Left lobe of liver (tissue), 2 donors: ENCODE measurements at places on chromosomes 5 and 9. TPM values are rescaled to one million over a fixed set of nuclear protein-coding genes. Genes with fewer than 3 reads are reported as not detected.

Gene FOXI1
- total RNA-seq, result not detected

Gene TMOD1
- 10.6 TPM for total RNA-seq

Gene ECM2
- total RNA-seq, result 21.0 TPM

Gene RNF183
- total RNA-seq, result 0.20 TPM

Gene WDR31
- 3.0 TPM for total RNA-seq

Gene MED27
- total RNA-seq, result 4.8 TPM

Gene SLC2A6
- 1.3 TPM for total RNA-seq

Gene RC3H2
- total RNA-seq, result 15.1 TPM

Gene FAM151B
- total RNA-seq, result 1.2 TPM

Gene PCDHGA12
- total RNA-seq, result 1.0 TPM

Gene IL9
- not detected for total RNA-seq

Gene DPH7
- total RNA-seq, result 14.4 TPM

Gene FOXD4
- not detected for total RNA-seq

Gene PPP2R2B
- total RNA-seq, result 0.03 TPM

Gene CATSPER3
- 0.86 TPM for total RNA-seq

Gene SLC23A1
- 35.5 TPM for total RNA-seq

Gene LCNL1
- total RNA-seq, result not detected

Gene ANKRD34B
- not detected for total RNA-seq

- DNase-seq, result no peak
Measured at GRCh38 chr9:132108728-132109127, 29.1 kb upstream of the MED27 start.

DNA sequence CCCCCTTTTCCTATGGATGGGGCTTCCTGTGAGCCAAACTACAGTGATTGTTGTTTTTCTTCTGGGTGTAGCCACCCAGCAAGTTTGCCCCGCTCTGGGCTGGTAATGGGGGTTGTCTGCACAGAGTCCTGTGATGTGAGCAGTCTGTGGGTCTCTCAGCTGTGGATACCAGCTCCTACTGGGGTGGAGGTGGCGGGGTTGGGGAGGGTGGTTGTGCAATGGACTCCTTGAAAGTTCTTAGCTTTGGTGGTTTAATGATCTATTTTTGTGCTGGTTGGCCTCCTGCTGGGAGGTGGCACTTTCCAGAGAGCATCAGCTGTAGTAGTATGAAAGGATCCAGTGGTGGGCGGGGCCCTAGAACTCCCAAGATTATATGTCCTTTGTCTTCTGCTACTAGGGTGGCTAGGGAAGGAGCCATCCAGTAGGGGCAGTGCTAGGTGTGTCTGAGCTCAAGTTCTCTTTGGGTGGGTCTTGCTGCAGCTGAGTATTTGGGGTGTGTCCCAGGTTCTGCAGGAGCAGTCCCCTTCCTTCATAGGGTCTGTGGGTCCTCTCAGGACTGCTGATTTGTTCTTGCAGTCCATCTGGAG lies 275.6 kb upstream of the PAPPA start:
- no peak for DNase-seq

DNA sequence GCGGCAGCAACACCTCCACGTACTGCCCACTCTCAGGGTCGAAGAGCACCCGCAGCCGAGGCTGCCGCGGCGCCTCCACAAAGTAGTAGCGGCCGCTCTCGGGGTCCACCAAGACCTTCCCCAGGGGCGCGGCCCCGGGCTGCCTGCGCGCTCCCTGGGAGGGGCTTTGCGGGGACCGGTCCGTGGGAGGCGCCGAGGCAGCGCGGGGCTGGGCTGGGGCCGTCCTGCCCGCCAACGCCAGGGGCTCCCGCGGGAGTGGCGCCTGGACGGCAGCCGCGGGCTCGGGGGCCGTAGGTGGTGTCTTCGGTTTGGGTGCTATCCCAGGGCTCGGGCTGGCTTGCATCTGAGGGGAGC lies 2.6 kb upstream of the MZB1 start:
- DNase-seq, result no peak

- DNase-seq, result no peak
Measured at GRCh38 chr9:18457510-18457909, 16.4 kb upstream of the ADAMTSL1 start.

GRCh38 chr5:135154197-135154596 lies 120.2 kb upstream of the PITX1 start:
- no peak for DNase-seq

DNA sequence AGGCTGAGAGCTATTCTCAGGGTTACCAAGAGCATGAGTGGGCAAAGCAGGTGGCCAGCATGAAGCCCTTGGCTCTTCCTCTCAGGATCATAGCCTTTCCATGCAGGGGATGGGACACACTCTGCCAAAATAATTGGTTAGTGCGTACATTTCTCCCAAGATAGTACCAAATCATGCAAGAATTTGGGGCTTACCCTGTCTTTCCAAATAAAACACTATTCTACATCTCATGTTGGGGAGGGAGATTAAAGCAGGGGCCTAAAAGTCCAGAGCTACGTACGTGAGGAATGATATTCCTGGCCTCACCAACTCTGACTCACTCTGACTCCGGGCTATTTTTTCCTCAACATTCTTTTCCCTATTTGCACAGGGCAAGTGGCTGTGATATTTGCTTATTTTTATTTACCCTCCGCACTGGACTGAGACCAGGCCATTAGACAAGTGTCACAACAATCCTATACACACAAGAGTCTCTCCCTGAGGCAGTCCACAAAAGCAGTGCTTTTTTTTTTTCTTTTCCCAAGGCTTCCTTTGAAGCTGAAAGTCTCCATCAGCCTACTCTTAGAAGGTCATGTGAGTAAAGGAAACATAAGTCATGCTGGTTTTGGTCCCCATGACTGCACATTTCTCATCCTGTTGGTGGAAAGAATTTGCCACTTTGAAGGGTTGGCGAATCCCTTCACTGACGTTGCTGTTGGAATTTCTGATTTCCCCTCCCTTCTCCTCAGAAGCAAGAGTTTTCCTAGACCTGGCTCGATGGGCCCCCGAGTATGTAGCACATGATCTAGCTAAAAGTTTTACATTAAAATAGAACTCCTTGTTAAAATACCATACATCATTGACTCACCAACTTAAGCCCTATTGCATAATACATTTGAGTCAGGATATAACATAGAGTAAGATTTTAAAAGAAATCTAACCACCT lies 40.0 kb downstream of the TMEM252 start:
- DNase-seq, result no peak

DNA sequence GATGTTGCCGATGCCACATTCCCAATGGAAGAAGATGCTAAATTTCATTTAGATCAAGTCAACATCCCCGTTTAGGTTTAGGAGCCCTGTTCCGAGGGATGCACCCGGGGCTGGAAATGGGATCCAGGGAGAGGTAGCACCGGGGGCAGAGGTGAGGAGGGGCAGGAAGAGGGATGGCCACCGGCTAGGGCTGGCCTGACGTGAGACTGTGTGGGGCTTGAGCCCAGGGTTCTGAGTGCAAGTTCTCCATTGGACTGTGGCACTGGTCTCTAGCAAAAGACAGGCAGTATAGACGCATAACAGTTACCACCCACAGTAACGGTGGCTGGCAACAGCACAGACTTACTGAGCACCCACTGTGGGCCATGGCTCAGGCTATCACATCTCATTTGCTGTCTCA lies 209.0 kb upstream of the MVB12B start:
- DNase-seq, result peak; percentile 11

DNA sequence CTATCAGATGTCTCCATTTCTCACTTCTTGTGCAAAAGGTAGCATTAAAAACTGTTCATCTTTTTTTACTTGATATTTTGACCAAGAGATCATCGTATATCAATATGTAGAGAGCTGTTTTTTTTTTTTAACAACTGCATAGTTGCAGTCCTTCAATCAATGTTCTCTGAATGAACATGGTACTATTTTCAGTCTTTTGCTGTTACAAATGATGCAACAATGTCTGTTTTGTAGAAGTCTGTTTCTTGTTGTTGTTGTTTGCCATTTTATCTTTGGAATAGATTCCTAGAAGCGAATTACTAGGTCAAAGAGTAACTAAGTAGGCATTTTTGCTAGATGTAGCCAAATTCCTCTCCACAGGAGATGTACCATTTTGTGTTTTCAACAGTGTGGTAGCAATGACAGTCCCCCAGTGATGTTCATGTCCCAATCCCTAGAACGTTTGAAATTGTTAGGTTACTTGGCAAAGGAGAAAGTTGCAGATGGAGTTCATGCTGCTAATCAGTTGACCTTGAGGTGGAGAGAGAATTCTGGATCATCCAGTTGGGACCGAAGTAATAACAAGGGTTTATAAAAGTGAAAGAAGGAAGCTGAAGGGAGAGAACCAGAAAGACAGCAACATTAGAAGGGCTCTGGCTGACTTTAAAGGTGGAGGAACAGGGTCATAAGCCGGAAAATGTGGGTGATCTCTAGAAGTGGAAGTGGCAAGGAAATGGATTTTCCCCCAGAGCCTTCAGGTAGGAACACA lies 6.3 kb downstream of the MTREX start:
- DNase-seq, result no peak

DNA sequence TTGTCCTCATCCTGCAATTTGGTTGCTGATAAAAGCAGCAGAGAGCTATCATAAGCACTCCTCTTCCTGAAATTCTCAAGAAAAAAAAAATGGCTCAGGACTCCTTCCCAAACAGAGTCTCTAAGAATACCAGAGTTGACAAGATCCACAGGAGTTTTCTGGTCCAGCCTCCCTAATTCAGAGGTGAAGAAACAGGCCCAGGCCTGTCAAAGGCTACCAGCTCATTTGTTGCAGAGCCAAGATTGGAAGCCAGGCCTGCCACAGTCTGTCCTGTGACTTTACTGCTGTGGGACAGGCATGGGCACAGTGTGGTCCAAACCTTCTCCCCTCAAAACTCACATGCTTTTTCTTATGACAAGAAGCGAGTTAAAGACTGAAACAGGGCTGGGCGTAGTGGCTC lies 41.5 kb downstream of the NIPSNAP3B start:
- no peak for DNase-seq

- DNase-seq, result no peak
Measured at GRCh38 chr9:35954942-35955546, 2.9 kb downstream of the OR2S2 start.

- no peak for DNase-seq
Measured at GRCh38 chr9:82991671-82992070, 71.3 kb downstream of the RASEF start.

DNA sequence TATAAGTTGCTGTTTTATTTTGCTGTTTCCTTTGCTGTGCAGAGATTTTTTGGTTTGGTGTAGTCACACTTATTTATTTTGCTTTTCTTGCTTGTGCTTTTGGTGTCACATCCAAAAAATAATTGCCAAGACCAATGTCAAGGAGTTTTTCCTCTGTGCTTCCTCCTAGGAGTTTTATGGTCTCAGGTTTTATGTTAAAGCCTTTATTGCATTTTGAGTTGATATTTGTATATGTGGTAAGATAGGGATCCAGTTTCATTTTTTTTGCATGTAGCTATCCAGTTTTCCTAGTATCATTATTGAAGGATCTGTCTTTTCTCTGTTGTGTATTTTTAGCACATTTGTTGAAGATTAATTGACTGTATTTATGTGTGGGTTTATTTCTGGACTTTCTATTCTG lies 210.6 kb downstream of the ARHGEF28 start:
- DNase-seq, result no peak

GRCh38 chr5:11496137-11496719 lies 408.0 kb downstream of the CTNND2 start:
- DNase-seq, result no peak

DNA sequence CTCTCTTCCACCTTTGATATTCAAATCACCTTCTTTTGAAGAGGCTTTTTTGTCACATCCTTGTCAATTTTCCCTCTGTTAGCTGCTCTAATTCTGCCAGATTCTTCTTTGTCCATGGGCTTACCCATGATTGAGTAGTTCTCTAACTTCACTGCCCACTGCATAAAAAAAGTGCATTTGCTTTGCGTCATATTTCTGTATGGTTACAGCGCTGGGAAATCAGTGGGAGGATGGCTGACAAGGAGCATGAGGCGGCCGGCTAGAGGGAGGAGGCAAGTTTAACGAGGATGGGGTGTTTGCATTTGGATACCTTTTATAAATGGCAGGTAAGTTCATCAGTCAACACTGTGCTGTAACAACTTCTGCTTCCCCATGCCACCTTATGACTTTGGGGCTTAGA lies 116.5 kb upstream of the LHFPL2 start:
- DNase-seq, result no peak

- DNase-seq, result no peak
Measured at GRCh38 chr9:136855461-136856078, 3.4 kb downstream of the MAMDC4 start.

GRCh38 chr5:156186760-156187159 lies 140.2 kb upstream of the SGCD start:
- no peak for DNase-seq

GRCh38 chr5:168600409-168600808 lies 21.2 kb upstream of the PANK3 start:
- peak; percentile 94 for DNase-seq

- no peak for DNase-seq
Measured at GRCh38 chr9:127058011-127058644, 64.3 kb downstream of the ANGPTL2 start.

DNA sequence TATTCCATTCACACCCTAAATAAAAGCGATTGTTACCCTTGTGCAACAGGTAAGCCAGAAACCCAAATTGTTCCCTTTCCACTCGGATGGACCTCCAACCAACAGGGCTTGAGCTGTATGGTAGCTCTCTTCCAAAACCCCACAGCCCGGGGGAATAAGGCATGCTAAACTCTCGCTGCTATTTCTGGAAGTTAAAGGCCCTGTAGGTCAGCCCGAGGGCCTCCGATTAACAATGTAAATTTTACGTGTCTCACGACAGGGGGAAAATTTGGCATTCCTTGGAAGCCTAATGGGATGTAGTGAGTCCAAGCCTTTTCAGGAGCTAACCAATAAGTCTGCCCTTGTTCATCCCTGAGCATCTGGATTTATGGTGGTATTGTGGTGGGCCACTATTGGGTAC lies 26.0 kb downstream of the CNOT8 start:
- DNase-seq, result no peak

DNA sequence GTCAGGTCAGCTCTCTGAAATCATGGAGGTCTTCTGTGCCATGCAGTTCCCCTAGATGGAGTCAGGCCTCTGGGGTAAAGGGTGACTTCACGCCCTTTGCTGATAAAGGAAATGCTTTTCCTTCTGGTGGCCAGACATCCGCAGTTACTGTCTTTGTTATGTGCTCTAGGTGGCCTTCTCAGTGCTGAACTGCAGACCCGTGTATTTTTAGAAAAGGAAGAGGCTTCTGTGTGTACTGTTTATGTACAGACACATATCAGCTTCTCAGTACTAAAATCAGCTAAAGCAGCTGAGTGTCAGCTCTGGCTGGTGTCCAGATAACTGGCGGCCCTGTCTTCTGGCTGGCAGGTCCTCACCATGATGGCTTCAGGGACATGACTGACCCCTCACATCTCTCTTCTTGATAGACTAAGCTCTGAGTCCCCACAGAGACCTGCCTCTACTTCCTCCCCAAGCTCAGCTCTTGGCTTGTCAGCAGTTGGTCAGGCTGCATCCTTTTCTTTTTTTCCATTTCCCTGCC lies 75.3 kb downstream of the ARHGAP26 start:
- no peak for DNase-seq

DNA sequence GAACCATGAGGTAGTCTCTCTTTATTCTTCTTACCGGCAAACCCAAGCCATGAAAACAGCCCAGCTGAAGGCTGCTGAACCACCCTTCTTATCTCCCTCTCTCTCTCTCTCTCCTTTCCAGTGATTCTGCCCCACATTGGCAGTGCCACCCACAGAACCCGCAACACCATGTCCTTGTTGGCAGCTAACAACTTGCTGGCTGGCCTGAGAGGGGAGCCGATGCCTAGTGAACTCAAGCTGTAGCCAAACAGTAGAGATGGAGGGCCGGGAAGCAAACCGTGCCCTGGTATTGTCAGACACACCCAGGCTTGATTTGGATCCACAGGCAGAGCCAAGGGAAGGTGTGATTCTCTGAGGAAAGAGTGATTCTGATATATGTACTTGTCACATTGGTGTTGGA lies 14.0 kb downstream of the GRHPR start:
- no peak for DNase-seq

- DNase-seq, result no peak
Measured at GRCh38 chr5:168153876-168154270, 137.6 kb upstream of the WWC1 start.
